ENCODE measurements at places on chromosomes 11 and 22.

DNA sequence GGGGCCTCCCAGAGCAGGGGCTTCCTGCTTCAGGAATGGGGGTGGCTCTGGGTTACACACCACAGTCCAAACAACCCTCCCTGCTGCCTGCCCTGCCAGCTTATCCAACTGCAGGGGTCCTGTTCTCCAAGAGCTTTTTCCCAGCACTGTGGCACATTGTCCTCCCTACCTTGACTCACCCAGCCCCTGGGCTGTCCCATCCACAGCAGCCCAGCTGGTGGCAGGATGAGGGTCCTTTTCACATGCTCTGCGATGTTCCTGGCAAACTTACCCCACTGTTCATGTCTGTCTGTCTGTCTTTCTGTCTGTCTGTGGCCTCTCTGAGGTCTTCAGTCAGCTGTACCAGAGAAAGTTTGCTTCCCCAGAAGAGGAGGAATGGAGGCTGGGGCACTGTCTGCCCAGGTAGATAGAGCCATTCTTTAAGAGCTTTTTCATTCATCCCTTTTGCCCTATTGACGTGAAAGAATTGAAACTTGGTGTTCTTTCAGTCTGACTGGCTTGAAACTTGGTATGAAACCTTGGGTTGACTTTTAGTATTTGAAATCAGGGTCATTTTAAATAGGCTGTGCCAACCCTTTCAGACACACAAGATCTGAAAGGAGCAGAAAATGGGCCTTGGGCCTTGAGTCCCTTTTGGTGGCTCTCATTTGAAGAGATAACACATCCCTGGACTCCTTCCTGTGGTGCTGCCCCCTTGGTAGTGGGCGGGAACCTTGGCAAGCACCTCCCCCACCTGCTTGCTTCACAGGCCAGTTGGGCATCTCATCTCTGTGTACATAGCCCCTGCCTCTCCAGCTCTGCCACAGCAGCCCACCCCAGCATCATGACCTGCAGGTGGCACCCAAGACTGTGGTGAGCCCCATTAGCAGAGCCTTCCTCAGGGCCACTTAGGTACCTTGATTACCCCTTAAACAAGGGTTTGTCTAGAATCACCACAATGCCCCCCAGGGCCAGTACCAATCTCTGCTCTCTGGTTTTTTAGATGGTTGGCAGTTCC, 74.6 kb upstream of the SUSD2 start:
- no peak for DNase-seq

- DNase-seq = no peak
These were observed 97.7 kb downstream of the RBFOX2 start for GRCh38 chr22:35930933-35931332.

DNA sequence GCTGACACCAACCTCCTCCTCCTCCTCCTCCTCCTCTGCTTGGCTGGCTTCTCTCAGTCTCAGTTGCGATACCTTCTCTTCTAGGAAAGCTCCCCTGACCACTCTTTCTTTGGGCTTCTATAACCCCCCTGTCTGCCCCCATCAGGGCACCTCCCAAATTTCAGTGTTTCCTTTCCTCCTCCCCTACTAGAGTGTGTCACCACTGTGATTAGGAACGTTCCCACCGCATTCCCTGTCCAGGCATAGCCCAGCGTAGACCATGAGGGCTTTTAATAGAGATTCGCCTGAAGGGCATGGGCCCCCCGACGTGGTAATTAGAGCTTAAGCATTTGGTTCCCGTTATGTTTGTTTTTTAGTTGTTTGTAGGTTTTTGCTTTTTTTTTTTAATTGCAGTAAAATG, 65.5 kb downstream of the KIAA1671 start:
- DNase-seq = no peak

- no peak for DNase-seq
These were observed 412.2 kb downstream of the TBC1D22A start for GRCh38 chr22:47174671-47175112.

GRCh38 chr22:37254209-37254866, 10.3 kb upstream of the RAC2 start:
- no peak for DNase-seq

DNA sequence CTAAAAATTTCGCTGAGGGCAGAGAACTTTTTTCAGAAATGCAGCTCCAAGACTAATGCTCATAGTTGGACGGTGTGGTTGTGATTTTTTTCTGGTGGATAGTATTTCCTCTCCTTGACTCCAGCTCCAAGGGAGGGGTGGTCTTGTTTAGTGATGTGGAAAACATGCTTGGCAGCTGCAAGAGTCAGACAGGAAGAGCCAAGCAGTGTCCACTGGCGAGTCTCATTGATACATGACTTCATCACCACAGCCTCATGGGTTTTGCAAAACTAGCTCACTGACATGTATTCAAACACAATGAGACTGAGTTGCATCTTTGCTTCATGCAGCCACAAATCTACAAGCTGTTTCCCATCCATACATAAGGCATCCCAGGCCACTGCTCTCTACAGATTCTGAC, 7.3 kb upstream of the KCNJ1 start:
- no peak for DNase-seq

DNA sequence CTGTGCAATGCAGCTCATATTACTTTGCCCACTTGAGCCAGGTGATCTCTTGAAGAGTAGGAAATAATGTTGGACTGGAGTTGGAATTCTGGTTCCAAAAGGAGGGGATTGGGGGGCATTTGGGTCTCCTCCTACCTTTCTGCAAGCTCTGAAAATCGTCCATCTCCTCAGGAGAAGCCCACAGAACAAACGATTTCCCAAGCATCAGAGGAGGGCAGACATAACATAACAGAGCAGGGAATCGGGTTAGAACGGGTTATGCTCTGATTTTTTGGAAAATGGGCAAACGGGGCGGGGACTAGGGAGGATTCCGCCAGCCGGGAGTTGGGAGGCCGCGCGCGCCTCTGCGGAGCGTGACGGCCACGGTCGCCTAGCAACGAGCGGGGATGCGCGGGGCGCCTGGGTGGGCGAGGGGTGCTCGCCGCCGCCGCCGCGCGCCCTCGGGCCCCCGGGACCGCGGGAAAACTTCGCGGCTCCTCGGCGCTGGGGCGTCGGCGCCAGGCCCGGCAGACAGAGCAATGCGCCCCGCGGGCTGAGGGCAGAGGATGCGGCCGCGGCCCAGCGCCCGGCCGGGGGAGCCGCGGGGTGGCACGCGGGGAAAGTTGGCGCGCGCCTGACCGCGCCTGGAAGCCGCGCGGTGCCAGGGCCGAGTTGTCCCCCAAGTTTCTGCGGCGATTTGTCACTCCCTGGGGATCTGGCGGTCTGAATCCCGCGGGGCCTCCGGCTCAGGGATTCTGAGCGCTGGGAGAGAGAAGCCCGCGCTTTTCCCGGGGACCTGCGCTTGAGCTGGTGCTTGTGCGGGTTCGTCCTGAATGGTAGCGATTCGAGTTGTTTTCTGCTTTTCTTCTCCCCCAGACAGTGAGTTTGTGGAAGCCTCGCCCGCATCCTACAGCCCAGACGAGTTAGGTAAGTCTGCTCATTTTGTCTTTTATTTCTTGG, 27.8 kb upstream of the AMOTL1 start:
- DNase-seq = no peak
